ENCODE measurements at places on chromosomes 3 and 15.

DNA sequence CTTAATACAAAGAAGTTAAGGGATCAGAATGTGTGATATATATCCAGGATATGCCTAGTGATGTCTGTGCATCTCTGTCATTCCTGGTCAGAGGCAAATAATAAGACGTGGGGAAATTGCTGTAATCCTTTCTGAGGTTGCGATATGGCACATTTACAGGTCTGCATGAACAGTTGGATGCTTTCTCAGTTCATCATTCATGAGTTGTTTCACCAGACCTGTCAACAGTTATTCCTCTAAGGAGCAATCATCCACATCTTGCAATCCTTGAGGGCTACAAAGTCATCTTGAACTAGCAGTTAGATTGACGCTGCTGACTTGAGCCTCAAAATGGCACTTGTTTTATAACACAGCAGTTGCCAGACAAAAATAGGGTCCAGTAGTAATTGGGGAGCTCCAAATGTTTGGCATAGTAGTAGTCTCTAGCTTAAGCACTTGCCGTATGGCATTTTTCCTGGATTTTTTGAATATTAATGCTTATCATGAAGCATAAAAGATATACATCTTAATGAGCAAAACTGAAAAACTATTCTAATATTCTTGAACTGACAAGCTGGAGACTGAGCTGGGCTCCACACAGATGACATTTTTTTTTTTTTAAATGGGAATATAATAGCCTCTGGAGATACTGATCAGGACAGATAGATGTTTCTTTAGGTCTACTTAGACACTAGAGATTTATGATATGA, 761.7 kb downstream of the VGLL3 start:
- DNase-seq, result no peak

DNA sequence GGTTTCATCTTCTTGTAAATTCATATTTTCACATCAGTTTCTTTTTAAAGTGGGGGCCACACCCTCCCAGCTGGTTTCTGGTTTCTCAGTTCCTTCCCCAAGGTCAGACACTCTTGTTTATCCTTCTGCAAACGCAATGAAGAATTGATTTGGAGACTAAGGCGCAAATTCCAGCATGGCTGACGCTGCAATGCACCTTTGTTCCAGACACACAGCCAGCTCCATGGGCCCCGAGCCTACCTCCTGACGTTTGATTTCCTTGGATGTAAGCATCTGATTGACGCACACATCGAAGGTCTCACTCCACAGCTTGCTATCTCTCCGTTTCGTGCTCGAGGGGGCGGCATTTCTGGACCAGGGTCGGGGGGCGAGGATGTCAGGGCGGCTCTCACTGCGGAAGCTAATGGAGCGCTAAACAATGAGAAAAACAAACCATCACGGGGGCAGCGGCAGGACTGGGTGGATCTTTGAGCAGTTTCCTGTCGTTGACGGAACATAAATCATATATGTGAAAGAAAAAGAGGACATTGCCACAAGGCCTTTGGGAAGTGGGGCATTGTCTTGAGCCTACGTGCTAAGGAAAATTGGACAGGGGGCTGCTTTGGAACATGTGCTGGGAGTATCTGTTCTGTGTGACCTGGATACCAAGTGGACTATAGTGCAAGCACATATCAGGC, 46.9 kb downstream of the ARHGEF3 start:
- no peak for DNase-seq

GRCh38 chr15:101492766-101493692, 3.5 kb upstream of the PCSK6 start:
- DNase-seq, result no peak

- no peak for DNase-seq
These were observed 1531.1 kb downstream of the SI start for GRCh38 chr3:163547014-163547685.

DNA sequence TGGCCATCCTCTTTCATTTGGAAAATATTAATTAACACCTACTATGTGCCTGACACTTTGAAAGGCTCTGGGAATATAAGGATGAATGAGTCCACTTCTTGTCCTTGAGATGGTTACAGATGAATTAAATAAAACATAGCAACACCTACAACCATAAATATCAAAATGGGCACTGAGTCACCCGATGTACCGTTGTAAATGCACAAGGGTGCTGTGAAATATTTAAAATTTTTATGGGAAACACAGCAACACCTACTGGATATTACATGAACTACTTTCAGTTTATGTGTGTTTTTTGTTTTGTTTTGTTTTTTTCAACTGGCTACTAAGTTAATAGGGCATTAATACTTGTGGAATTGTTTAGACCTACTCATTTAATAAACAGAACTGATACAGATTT, 239.0 kb upstream of the NAALADL2 start:
- no peak for DNase-seq

DNA sequence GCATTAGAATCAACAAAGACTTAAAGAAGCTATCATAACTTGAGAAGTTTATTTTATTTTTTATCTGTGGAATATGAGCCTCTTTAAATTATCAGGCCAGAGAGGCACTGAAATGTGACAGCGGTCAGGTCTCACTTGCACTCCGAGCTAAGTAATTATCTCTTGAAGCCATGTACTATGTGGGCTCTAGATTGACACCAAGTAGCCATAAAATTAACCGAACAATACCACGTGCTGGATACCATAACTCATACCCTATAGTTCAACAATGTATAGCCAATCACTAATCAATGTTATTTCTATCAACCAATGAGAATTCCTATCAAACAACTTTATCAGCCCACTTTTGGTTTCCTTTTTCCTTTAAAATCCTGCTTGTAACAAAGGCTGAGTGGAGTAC, 299.3 kb downstream of the TBC1D5 start:
- no peak for DNase-seq

- no peak for DNase-seq
These were observed 176.3 kb upstream of the ROPN1 start for GRCh38 chr3:124168271-124168670.

- no peak for DNase-seq
These were observed 29.7 kb upstream of the FBLN2 start for GRCh38 chr3:13519006-13519791.

- DNase-seq, result no peak
These were observed 736.9 kb upstream of the CCDC54 start for GRCh38 chr3:106640353-106640752.

GRCh38 chr15:89088605-89089315, 504 bp downstream of the ABHD2 start:
- no peak for DNase-seq

- DNase-seq, result no peak
These were observed 39.1 kb downstream of the COL6A5 start for GRCh38 chr3:130384476-130385025.

DNA sequence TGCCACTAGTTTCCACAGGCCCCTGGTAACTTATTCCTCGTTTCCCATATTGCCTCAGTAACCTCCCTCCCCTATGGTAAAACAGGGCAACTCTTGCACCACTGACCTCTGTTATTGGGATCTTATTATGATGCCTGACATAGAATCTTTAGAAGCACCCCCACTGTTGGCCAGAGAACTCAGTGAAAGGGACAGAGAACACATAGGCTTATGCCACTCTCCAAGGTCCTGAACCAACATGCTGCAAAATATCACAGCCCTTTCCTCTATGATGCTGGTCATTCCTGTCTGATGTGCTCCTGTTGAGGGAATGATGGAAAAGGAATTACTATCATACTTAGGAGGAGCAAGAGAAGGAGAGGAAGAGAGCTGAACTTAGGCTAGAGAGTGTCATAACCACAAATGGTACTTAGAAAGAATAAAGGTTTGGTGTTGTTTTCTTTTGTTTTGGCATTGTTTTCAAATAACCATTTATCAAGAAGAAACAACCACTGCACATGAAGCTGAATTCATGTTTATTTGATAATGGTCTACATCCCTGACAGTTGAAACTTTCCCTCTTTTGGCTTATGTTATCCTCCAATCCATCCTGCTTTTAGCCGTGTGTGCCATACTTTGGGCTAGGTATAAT, 330.2 kb downstream of the EPHB1 start:
- DNase-seq, result peak; percentile 23

DNA sequence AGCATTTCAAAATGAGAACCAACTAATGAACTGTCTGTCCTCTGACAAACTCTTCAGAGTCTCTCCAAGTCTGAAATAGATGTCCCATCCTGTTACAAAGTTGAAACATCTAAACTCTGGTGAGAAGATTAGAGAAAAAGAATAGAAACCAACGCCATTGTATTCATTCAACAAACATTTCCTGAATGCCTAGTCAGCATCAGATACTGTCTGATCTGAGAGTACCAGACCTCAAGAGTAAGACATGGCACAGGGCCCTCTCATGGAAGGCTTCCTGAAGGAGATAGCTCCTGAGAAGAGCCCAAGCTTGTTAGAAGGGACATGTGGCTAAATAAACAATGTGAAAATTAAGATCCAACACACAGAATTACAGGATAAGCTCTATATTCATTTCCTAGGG, 164.1 kb upstream of the LRRN1 start:
- no peak for DNase-seq

DNA sequence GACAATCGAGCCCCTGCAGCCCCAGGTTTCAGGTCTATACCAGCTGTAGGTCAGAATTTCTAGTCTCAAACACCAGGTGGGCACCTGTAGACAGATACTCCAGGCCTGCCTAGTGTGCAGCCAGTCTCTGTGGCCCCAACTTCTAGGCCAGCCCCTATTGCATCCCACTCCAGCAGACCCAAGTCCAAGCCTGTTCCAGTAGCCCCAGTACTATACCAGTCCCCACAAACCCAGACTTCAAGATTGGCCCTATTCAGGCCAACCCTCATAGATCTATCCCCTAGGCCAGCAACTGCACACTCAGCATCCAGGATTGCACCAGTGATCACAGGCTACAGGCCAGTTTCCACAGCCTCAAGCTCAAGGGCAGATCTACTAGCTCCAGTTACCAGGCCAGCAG, 344.0 kb downstream of the PYDC2 start:
- DNase-seq, result no peak

DNA sequence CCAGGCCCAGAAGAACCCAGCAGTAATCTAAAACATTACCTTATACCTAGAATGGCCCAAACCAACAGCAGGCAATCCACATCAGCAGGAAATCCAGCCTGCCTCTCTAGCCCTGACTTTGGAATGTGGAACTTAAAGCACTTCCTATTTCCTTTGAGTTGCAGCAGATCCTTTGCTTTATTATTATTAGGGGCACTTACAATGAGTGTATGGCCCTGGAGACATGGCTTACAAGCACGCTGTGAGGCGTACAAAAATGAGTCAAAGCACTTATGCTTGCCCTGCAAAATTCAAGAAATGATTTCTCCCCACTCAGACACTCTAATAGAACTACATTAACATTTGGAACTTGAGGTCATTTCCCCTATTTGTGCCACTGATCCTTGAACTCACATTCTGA, 9.5 kb upstream of the KNSTRN start:
- DNase-seq, result no peak

- DNase-seq, result no peak
These were observed 18.4 kb upstream of the NR1I2 start for GRCh38 chr3:119763466-119763865.

GRCh38 chr3:138186221-138186620, 880 bp upstream of the ARMC8 start:
- peak; percentile 43 for DNase-seq

DNA sequence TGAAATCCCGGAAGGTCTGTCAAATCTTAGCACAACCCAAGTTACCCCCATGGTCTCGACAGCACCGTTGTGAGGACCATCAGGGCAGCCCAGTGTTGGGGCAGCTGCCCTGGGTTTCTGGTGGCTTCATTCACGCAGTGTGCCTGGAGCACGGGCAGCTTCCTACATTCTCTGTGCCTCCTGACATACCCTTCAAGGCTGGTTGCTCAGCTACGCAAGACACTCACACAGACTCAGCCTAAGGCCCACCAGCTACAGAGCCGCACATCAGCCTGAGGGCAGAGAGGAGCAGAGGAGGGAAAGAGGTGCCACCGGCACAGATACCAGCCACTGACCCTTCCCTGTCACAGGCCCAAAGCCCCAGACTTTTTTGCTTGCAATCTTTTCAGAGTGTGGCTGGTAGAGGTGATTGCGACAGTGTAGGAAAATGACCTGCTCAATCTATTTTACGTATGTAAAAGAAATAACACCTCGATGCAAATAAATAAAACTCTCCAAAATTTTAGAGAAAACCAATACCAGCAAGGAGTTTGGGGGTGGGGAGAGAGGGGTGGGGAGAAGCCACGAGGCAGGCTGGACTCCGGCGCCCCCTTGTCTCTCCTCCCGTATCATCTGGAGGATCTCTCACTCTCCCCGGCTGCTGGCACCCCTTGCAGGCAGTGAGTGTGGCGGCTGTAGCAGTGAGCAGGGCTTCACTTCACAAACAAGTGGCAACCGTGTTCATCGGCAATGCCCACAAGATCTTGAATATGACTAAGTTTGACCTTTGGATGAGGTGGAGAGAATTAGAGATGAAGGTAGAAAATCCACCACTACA, 12.7 kb downstream of the CSPG5 start:
- DNase-seq, result no peak

- DNase-seq, result no peak
These were observed 78.4 kb downstream of the SPSB4 start for GRCh38 chr3:141129541-141130011.

- no peak for DNase-seq
These were observed 31.6 kb upstream of the GLCE start for GRCh38 chr15:69128667-69129311.

DNA sequence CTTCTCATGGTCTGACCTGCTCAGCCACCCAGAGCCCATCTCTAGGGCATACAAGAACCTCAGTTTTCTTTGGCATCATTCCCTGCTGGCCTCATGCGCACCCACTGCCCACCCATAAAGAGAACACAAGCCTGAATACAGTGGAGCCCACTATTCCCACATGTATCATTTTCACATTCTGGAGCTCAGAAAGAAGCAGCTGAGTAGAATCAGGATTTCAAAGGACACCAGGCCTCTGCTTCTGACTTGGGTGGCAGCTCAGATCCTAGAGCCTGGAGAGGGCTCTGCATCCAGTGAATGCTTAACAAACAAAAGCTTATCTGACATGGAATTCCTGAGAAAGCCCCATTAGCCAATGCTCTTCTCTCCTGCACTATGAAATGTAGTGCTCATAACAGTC, 34.7 kb downstream of the RBP2 start:
- DNase-seq, result no peak

- DNase-seq, result no peak
These were observed 107.1 kb upstream of the FHIT start for GRCh38 chr3:61358364-61358763.

DNA sequence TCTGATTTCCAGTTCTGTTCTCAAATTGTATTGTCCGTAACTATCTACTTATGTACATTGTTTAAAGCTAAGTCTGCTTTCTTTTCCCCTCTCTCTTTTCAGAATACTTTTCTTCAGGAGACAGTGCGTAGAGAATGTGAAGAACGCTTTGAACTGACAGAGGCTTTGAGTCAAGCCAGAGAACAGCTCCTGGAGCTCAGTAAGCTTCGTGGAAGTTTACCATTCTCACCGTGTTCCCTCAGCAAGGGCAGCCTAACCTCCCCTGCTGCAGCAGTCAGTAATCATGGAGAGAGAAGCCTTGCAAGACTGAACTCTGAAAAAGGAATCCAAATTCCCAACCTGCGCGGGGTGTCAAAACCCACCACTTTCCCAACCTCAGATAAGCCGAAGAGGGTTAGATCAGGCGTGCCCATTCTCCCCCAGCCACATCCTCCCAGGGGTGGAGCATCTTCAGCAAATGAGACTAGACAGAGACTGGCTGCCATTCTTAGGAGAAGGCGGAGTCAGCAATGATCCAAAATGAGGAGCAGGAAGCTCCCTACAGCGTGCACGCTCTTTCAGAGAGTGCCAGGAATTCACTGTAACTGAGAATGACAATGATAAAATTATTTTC, 114.6 kb downstream of the CCNL1 start:
- DNase-seq, result no peak

- no peak for DNase-seq
These were observed 91.7 kb downstream of the CHRNA7 start for GRCh38 chr15:32122013-32122412.
